ENCODE measurements at places on chromosomes 13 and 19. TPM values are rescaled to one million over a fixed set of nuclear protein-coding genes. Genes with fewer than 3 reads are reported as not detected.

Gene PSG5
- total RNA-seq: 0.52 TPM

Gene PRR20C
- not detected for total RNA-seq

Gene CLPTM1
- total RNA-seq: 176 TPM

Gene ZIM2
- total RNA-seq: not detected

Gene TPTE2
- not detected for total RNA-seq

Gene LENG9
- 4.2 TPM for total RNA-seq

Gene FFAR3
- total RNA-seq: not detected

Gene B3GNT8
- 0.13 TPM for total RNA-seq

Gene CD70
- total RNA-seq: 12.1 TPM

Gene FCGBP
- total RNA-seq: 1.2 TPM

Gene UHRF1
- 44.5 TPM for total RNA-seq

Gene TMEM38A
- 1.2 TPM for total RNA-seq

Gene RAX2
- total RNA-seq: not detected

Gene TEX101
- total RNA-seq: not detected

Gene MVB12A
- total RNA-seq: 30.6 TPM

Gene STOML3
- total RNA-seq: not detected

Gene FCAR
- not detected for total RNA-seq

Gene CEACAM3
- total RNA-seq: not detected

Gene RFXAP
- total RNA-seq: 0.89 TPM

Gene CATSPERD
- not detected for total RNA-seq

Gene TUBA3C
- 0.11 TPM for total RNA-seq

Gene CDC42EP5
- total RNA-seq: not detected

Gene FBN3
- total RNA-seq: not detected

Gene KIR2DL1
- not detected for total RNA-seq

Gene GIPC3
- 0.19 TPM for total RNA-seq

Gene SIGLEC8
- total RNA-seq: not detected

Gene PCDH17
- not detected for total RNA-seq

Gene ZNF582
- 1.1 TPM for total RNA-seq

Gene RXFP2
- not detected for total RNA-seq

Gene KLK4
- 0.17 TPM for total RNA-seq

Gene CEACAM7
- total RNA-seq: 0.10 TPM

Gene MRPS12
- total RNA-seq: 265 TPM

Gene ZNF470
- total RNA-seq: 1.3 TPM

Gene PDS5B
- 8.0 TPM for total RNA-seq

Gene HSPB6
- 0.24 TPM for total RNA-seq

Gene BEST2
- total RNA-seq: 3.5 TPM

Gene KLK1
- 0.28 TPM for total RNA-seq

Gene NLRP4
- total RNA-seq: not detected

Gene SLAIN1
- total RNA-seq: 0.58 TPM

All from A549 treated with AZD2906 at 1 μM for 4 hours (cell line).